ENCODE measurements at places on chromosomes 16 and 17.

GRCh38 chr16:79980650-79981521, 380.3 kb upstream of the MAF start:
- no peak for DNase-seq

GRCh38 chr16:80594756-80595155, 54.0 kb downstream of the DYNLRB2 start:
- DNase-seq: no peak

- DNase-seq: peak; percentile 62
Observed at GRCh38 chr17:622356-622755, 92.3 kb downstream of the VPS53 start.

DNA sequence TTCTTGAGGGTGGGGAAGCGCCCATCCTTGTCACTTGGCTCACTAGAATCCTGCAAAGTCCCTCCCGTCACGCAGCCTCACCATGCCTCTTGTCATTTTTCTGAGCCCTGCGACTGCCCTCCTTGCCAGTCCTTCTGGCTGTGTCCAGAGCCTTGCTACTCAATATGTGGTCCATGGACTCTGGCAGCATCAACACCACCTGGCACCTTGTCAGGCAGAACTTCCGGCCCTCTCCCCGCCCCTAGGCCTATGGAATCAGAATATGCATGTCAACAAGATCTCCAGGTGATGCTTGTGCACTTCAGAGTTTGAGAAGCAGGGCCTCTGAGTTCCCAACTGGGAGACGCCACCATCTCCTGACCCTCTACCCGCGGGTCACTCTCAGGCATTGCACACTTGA, 12.1 kb downstream of the PIMREG start:
- no peak for DNase-seq

DNA sequence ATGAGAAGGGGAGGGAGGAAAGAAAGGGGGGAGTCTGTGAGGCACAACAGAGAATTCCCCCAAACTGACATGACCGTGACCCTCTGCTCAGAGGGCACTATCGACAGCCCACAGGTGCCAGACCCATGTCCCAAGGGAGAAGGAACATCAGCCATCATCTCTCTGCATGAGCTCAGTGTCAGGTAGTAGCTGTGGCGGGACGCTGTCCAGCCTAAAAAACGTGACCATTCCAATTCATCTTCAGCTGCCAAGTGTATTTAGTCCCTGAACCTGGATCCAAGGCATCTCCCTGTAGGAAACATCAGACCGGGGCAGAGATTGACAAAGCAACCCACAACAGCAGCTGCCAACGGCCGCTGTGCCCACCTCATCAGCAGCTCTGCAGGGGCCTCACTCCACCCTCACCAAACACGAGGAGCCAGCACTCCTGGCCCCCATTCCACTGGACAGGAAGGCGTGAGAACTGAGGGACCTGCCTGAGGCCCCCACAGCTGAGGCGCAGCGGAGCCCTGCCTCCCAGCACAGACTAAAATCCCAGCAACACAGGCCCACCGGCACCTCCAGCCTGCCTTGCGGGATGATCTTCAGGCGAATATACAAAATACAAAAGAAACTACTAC, 8.6 kb downstream of the TAF1C start:
- DNase-seq: no peak

Data from dermis blood vessel endothelial cell (primary cell).